ENCODE measurements at places on chromosomes 4 and X.

GRCh38 chrX:21958916-21959315, 18.4 kb downstream of the SMS start:
- no peak for DNase-seq

DNA sequence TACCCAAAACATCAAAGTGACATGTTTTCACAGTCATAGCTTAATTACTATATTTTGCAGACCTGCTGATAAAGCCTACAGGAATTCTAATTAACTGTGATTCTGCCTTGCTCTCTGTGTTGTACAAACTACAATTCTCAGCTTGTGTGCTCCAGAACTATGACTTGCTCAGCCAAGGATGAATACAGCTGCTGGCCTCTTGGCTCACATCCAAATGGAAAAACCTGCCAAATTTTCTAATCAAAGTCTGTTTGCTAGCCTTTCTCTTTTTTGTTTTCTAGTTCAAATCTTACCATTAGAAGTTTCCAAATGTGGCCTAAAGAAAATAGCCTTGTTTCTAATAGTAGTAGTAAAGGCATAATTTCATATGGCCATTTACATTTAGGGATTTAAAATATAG, 1176.8 kb downstream of the FAM133A start:
- no peak for DNase-seq

GRCh38 chr4:98891478-98892337, 37.2 kb downstream of the EIF4E start:
- DNase-seq, result no peak

GRCh38 chr4:80201252-80202151, 4.2 kb downstream of the PRDM8 start:
- no peak for DNase-seq

DNA sequence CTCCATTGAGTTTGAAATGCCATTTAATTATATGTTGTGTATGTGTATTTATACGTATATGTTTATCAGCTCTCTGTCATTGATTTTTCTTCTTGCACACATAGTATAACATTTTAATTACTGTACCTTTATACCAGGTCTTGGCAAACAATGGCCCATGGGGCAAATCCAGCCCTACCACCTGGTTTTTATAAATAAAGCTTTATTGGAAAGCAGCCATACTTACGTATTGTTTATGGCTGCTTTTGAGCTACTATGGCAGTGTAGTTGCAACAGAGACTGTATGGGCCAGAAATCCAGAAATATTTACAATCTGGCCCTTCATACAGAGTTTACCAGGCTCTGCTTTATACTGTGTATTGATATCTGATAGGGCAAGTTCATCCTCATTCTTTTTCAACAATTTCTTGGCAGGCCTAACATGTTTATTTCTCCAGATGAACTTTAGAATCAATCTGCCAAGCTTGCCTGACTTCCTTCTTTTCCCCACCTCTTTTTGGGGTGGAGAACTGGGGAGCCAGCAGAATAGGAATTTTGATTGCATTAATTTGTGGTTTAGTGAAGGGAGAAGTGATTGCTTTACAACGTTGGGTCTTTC, 15.8 kb downstream of the DCUN1D4 start:
- DNase-seq, result no peak

GRCh38 chrX:100895365-100896075, 21.4 kb upstream of the NOX1 start:
- no peak for DNase-seq

GRCh38 chrX:19727887-19728648, 159.3 kb downstream of the SH3KBP1 start:
- DNase-seq, result no peak

GRCh38 chrX:69055193-69055592, 110.1 kb downstream of the PJA1 start:
- DNase-seq, result no peak

GRCh38 chrX:108299101-108299591, 139.1 kb downstream of the COL4A6 start:
- DNase-seq, result no peak

GRCh38 chr4:155602351-155603140, 64.1 kb upstream of the GUCY1A1 start:
- DNase-seq, result no peak

DNA sequence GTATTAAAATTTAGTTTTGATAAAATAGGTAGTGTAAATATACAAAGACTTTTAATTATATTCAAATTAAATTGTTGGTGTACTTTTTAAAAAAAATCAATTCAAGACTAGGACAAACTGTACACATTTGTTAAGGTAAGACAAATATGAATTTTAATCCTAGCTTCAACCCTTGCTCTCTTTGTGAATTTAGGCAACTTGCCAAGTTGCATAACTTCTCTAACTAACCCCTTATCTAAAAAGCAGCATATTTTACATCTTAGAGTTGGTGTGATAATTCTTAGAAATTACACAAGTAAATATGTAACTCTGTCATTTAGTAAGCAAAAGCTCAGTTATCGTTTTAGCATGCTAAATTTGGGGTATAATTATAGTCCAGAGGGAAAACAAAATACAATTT, 78.1 kb upstream of the FSTL5 start:
- DNase-seq, result no peak

DNA sequence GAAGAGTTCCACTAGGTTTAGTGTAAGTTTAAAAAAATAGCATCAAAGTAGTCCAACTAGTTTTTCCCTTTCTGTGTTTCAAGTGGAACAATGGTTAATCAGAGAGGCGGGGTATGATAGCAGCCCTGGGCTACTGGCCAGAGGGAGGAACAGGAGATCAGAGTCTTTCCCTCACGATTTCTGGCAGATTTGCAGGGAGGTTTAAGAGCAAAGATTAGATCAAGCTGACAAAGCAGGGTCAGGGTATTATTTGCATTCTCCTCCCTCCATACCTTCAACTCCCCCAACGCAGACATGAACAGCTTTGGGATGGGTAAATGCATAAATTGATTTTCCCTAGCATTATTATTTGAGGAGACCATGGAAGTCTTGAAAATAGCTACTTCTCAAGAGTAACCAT, 277.6 kb upstream of the DIAPH2 start:
- no peak for DNase-seq

- DNase-seq, result no peak
Observed at GRCh38 chr4:25970226-25970675, 56.2 kb downstream of the SMIM20 start.

DNA sequence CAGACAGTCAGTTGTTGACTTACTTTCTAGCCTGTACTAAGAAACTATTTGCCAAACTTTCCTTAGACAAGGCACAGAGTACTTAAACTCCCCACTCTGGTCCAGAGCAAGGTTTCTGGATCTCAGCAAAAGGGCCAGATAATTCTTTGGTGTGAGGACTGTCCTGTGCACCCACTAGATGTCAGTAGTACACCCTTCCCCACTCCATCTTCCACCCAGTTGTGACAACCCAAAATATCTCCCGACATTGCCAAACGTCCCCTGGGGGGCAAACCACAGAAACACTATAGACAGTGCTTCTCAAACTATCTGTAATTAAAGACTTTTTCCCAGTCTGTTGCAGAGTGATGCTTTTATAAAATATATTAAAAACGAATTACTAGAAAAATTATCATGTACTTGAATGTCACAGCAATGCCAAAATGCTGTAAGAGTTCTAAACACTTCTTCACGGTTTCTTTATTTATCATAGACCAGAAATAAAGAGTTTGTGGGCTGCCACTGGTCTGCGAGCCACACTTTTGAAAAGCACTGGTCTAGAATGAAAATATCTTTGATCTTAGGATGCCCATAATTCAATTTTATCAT, 203.5 kb downstream of the PRDM5 start:
- DNase-seq, result no peak

DNA sequence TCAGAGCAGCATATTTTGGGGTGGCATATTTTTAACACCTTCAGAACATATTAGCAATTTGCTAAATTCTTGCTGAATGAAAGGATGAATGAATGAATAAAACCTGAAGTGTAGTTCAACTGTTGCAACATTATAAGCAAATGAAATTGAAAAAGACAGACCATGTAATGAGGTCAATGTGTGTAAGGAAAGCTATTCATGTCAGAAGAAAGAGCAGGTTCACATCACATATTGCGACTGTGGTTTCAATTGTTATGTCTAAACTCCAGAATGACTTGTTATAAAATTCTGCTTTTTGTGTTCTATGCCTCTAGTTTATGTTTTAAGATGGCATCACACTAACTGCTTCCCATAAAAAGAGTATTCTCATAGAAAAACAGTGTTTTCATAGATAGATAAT, 32.9 kb upstream of the DSPP start:
- no peak for DNase-seq

DNA sequence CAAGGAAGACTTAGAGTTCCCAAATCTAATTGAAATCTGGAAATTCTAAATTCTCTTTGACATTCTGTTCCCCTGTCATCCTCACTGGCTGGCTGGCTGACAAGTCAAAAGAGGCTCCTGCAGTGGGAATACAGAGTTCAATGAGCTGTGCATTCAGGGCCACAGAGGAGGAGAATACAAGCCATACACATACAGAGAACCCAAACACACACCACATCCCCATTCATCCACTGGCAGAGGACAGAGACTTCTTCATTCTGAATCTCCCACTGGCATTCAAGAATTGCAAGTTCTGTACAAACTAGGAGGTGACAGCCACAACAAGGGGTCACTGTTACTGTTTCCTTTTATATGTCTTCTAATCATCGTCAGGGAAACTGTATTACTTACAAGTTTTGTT, 49.7 kb downstream of the SAT1 start:
- no peak for DNase-seq

DNA sequence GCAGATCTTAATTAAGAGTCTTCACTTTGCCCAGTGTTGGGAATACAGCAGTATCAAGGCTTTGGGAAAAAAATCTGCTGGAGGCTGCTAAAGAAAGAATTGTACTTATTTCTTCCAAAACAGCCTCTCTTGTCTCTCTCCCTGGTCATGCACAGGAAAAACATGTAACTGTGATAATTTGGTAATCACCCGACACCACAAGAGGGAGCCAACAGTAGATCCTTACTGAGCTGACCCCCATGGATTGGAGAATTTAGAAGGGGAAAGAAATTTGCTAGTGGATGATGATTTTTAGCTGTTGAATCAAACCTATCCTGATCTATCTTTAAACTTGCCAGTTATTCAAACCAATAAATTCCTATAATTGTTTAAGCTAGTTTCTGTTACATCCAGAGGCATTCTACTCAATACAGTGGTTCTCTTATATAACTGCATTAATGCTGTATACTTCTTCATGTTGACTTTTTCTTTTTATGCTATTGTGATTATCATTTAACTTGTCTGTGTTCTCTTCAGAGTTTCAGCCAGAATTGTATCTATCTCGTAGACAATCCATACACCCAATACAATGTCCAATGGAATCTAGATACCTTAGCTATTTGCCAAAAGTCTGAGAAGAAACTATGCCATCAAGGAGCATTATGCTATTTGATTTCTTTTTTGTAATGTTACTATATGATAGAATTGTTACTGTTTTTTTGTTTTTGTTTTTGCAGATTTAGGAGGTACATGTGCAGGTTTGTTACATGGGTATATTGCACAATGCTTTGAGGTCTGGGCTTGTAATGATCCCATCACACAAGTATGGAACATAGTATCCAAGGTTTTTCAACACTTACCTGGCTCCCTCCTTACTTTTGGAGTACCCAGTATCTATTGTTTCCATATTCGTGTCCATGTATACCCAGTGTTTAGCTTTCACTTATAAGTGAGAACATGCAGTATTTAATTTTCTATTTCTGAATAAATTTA, 31.3 kb upstream of the ARHGEF38 start:
- DNase-seq, result no peak
